ENCODE measurements at places on chromosomes 3 and 15.

GRCh38 chr3:30873671-30874070 lies 20.8 kb downstream of the GADL1 start:
- DNase-seq = no peak

GRCh38 chr3:52436500-52437149 lies 8.3 kb downstream of the SEMA3G start:
- DNase-seq = no peak

GRCh38 chr3:71397046-71397445 lies 186.5 kb downstream of the FOXP1 start:
- DNase-seq = peak; percentile 32

GRCh38 chr3:124671106-124671505 lies 59.1 kb upstream of the UMPS start:
- DNase-seq = no peak

- no peak for DNase-seq
Observed at GRCh38 chr3:117407317-117407716, 697.7 kb downstream of the TUSC7 start.

DNA sequence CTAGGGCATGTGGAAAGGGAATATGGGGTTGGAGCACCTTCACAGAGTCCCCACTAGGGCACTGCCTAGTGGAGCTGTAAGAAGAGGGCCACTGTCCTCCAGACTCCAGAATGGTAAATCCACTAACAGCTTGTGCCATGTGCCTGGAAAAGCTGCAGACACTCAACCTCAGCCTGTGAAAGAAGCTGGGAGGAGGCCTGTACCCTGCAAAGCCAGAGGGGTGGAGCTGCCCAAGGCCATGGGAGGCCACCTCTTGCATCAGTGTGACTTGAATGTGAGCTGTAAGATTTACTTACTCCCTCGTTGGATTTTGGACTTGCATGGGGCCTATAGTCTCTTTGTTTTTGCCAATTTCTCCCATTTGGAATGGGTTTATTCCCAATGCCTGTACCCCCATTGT lies 705.2 kb upstream of the ROBO1 start:
- no peak for DNase-seq

DNA sequence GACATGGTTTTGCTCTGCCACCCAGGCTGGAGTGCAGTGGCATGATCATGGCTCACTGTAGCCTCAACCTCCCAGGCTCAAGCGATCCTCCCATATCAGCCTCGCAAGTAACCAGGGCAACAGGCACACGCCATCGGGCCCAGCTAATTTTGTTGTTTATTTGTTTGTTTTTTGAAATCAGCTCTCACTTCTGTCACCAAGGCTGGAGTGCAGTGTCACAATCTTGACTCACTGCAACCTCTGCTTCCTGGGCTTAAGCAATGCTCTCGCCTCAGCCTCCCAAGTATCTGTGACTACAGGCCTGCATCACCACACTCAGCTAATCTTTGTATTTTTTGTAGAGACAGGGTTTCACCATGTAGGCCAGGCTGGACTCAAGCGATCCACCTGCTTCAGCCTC lies 26.3 kb upstream of the PLCH1 start:
- DNase-seq = no peak

DNA sequence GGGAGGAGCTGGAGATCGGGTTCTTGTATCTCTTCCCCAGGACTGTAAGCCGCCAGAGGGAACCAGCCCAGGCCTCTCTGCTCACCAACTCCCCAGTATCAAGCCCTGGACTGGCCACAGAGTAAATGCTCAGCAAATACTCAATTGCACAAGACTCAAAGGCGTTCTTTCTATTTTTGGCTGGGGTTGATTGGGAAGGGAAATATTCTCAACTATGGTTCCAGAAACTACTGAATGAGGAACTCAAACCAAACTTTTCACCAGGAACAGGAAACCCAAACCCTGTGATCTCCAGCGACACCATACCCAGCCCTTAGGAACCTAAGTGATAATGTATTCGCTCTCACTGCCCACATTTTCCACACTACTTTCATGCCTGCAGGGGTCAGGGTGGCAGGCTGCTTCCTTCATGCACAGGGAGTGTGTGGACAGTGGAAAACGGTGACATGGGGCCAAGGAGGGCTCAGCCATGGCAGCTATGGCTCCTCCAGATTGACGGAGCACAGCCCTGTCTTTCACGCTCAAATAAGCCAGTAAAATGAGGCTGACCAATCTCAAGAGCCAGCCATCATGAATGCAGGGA lies 124.7 kb upstream of the RAD18 start:
- no peak for DNase-seq

DNA sequence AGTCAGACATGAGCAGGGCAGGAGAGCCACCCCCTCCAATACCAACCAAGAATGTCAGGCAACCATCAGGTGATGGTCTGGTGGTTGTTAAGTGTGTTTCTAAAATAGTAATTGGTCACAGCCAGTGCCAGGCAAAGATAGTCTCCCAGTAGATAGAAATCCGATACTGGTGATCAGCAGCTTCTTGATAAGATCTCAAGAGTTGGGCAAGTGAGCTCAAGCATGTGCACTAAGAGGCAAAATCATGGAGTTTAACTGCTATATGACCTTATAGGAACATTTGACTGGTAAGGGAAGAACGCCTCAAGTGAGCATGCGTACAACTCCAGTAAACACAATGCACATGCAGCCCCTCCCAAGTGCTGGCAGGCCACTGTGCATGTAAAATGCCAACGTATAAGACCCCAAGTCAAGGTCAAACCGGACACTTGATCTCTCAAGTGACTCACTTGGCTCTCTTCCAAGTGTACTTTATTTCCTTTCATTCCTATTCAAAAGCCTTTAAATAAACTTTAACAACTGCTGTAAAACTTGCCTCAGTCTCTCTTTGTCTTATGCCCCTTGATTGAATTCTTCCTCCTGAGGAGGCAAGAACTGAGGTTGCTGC lies 36.0 kb upstream of the CBLB start:
- DNase-seq = no peak

Measured in HFF-Myc (cell line).